Ovary (tissue), 10 donors: ENCODE measurements at places on chromosomes 13 and 19. TPM values are rescaled to one million over a fixed set of nuclear protein-coding genes. Genes with fewer than 3 reads are reported as not detected.

- H3K27ac ChIP-seq, result no peak overlapping the region
- peaks cover 4% of the 10 kb centered on the region for H3K4me1 ChIP-seq
- no peaks in the 10 kb centered on the region for H3K27me3 ChIP-seq
These were observed 118.3 kb downstream of the LHFPL6 start for GRCh38 chr13:39484506-39485313.

DNA sequence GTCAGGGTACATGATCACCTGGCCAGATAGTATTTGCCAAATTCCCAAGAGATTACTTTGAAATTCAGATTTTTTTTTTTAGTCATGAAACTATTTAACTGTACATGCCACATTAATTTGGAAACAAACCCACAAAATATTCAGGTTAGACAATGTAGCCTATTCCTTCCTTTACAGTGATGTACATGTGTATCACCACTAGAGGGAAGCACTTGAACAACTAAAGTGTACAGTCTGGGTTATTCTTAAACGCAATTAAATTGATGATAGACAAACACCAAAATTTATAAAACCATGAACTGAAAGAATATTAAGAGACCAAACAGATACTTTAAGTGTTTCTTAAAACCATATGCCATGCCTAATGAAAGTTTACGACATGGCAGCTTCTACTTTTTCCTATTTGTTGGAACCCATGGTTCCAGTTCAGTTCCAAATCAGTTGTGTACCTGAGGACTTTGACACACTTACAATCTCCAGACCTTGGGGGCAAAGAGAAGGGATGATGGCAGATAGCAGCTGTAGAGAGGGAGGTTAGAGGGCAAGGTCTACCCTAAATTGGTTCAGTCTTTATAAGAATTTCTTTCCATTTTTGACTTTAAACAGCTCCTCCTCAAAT is 52.8 kb downstream of the TNFSF13B start:
- no peaks in the 10 kb centered on the region for H3K36me3 ChIP-seq
- H3K4me3 ChIP-seq, result no peak overlapping the region
- DNase-seq, result no peak
- no peaks in the 10 kb centered on the region for H3K4me1 ChIP-seq
- no peaks in the 10 kb centered on the region for H3K27me3 ChIP-seq

DNA sequence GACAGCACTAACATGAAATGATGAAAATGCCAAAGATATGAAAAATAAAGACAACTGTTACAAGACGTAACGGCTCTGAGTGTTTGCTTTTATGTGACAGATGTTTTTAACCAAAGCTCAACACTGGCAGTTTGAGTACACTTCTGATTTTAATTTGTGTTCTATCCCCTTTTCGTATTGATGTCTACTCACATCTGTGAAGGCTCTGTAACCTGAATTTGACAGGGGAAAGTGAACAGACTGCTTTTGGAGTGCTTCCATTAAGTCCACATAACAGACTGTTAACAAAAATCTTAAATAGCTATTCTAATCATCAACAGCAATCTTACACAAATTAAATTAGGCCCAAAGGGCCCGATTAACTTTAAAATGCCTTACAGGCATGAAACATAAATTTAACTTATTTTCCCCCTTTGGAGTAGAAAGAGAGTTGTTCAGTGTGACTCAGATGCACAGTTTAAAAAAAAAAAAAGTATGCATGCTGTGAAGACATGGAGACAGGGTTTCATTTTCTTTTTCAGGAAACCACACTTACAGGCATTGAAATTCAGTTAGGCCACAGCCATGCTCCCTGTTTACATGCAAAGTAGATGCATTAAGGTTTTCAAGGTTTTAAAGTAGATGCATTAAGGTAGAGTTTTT is 16.3 kb upstream of the RNASEH2B start:
- no peaks in the 10 kb centered on the region for H3K36me3 ChIP-seq
- no peak for DNase-seq
- no peak overlapping the region for H3K4me3 ChIP-seq
- no peaks in the 10 kb centered on the region for H3K27me3 ChIP-seq
- no peak overlapping the region for H3K27ac ChIP-seq

DNA sequence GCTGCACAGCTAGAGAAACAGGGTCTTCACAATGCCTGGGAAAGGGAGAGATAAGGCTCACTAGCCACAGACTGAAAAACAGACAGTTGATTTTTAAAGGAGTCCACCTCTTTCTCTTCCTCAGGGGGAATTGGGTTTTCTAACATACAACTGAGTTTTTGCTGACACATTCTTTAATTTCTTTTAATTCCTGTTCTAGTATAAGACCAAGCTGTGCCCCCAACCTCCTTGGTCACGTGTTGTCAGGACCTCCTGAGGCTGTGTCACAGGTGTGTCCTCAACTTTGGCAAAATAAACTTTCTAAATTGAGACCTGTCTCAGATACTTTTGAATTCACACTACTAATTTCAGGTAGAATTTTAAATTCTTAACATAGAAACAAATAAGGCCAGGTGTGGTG is 12.1 kb upstream of the ZNF492 start:
- peak overlapping the region; percentile 86 for H3K27ac ChIP-seq
- peaks cover 23% of the 10 kb centered on the region for H3K4me1 ChIP-seq
- H3K4me3 ChIP-seq, result no peak overlapping the region
- H3K27me3 ChIP-seq, result no peaks in the 10 kb centered on the region

FLT1 gene
- total RNA-seq, result 7.6 TPM

- H3K27ac ChIP-seq, result no peak overlapping the region
- H3K27me3 ChIP-seq, result peaks cover 3% of the 10 kb centered on the region
- H3K36me3 ChIP-seq, result no peaks in the 10 kb centered on the region
- no peak for DNase-seq
- H3K4me3 ChIP-seq, result no peak overlapping the region
These were observed 729 bp upstream of the MADCAM1 start for GRCh38 chr19:495402-496111.

DNA sequence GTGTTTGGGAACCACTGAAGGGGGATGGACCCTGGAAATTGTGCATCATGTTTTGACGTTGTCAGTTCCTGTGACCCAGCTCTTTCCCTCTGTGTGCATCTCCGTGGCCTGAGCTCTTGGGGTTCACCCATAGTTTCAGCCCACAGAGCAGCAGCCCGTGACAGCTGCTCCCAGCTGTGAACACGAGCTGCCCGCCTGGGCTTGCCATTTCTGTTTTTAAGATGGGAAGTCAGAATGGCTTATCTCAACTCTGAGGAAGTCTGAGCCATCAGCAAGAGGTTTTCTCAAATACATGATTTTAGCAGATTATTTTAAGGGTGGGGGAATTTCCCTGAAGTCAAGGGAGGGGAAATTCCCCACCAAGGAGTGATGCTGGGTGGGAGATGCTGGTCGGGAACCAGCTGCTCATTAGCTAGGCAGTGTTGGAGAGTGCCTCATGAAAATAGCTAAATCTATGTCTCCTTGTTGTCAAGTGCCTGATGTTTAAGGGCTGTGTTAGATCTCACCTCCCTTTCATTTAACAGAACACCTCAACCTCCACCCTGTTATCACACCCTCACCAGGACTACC is 34.8 kb upstream of the C1QTNF9 start:
- no peaks in the 10 kb centered on the region for H3K27me3 ChIP-seq
- H3K36me3 ChIP-seq, result no peaks in the 10 kb centered on the region
- peaks cover 31% of the 10 kb centered on the region for H3K4me1 ChIP-seq
- H3K4me3 ChIP-seq, result no peak overlapping the region

GRCh38 chr13:105602956-105603670 is 932.3 kb downstream of the EFNB2 start:
- no peak for DNase-seq
- no peak overlapping the region for H3K27ac ChIP-seq
- H3K4me1 ChIP-seq, result no peaks in the 10 kb centered on the region
- no peaks in the 10 kb centered on the region for H3K27me3 ChIP-seq

- no peaks in the 10 kb centered on the region for H3K36me3 ChIP-seq
- no peaks in the 10 kb centered on the region for H3K4me1 ChIP-seq
- no peaks in the 10 kb centered on the region for H3K27me3 ChIP-seq
These were observed 7.5 kb downstream of the ARL11 start for GRCh38 chr13:49635599-49636433.

GRCh38 chr13:61824168-61824567 is 408.5 kb upstream of the PCDH20 start:
- no peak for DNase-seq
- no peak overlapping the region for H3K27ac ChIP-seq
- no peak overlapping the region for H3K4me3 ChIP-seq
- no peaks in the 10 kb centered on the region for H3K27me3 ChIP-seq
- H3K36me3 ChIP-seq, result no peaks in the 10 kb centered on the region

DNA sequence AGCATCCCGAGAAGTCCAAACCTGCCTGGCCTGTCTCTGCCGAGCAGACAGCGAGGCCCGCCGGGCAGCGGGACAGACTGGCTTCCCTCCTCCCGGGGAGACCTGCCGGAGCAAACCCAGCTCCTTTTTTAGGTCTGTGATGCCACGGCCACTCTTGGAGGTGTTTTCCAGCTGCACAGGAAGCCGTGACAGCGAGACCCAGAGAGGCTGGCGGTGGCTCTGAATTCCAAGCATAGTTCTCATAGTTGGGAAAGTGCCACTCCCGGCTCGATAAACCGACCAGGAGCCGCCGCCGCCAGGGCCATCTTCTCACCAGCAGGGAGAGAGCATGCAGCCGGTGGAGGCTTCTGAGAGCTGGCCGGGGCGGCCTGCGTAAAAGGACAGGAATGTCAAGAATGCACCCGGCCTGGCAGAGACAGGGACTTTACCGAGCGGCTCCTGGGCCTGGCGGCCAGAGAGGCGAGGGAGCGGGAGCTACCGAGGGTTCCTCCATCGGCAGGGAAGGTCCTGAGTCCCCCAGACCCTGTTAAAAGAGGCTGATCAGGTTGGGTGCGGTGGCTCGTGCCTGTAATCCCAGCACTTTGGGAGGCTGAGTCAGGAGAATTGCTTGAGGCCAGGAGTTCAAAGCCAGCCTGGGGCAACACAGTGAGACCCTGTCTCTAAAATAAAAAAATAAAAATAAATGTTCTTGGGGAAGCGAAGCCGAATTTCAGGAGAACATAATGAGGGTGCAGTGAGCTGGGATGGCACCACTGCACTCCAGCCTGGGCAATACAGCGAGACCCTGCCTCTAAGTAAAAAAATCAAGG is 64.9 kb downstream of the GADD45B start:
- peaks cover 13% of the 10 kb centered on the region for H3K4me1 ChIP-seq
- peak overlapping the region; percentile 54 for H3K27ac ChIP-seq
- H3K4me3 ChIP-seq, result peak overlapping the region; percentile 25
- peak; percentile 91 for DNase-seq

RUBCNL gene
- total RNA-seq, result 0.60 TPM

F2RL3 gene
- 1.2 TPM for total RNA-seq

CLC gene
- not detected for total RNA-seq

SERP2 gene
- 10.4 TPM for total RNA-seq

NDUFS7 gene
- total RNA-seq, result 79.9 TPM

DNA sequence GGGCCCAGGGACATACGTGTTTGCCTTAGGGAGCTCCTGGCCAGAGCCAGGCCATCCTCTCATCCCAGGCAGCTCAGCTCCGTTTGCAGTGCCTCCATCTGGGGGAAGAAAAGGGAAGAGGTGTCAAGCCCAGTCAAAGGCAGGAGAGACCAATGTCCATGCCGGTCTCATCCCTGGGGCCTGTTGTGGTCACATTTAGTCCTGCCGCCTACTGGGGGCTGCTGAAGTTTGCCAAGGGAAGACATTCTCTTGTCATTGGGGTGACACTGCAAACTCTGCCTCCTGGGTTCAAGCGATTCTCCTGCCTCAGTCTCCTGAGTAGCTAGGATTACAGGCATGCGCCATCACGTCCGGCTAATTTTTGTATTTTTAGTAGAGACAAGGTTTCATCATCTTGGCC is 195.2 kb downstream of the UQCRFS1 start:
- H3K4me3 ChIP-seq, result no peak overlapping the region
- H3K36me3 ChIP-seq, result no peaks in the 10 kb centered on the region
- no peaks in the 10 kb centered on the region for H3K4me1 ChIP-seq
- no peak overlapping the region for H3K27ac ChIP-seq
- DNase-seq, result no peak

ZNF541 gene
- total RNA-seq, result 2.5 TPM

- no peaks in the 10 kb centered on the region for H3K36me3 ChIP-seq
- H3K27me3 ChIP-seq, result no peaks in the 10 kb centered on the region
- no peaks in the 10 kb centered on the region for H3K4me1 ChIP-seq
- DNase-seq, result no peak
These were observed 704.1 kb downstream of the OLFM4 start for GRCh38 chr13:53732664-53733063.

- H3K4me1 ChIP-seq, result no peaks in the 10 kb centered on the region
- no peaks in the 10 kb centered on the region for H3K36me3 ChIP-seq
- no peak overlapping the region for H3K27ac ChIP-seq
- DNase-seq, result no peak
These were observed 77.9 kb upstream of the TEX29 start for GRCh38 chr13:111242585-111242984.

- H3K36me3 ChIP-seq, result no peaks in the 10 kb centered on the region
- no peaks in the 10 kb centered on the region for H3K4me1 ChIP-seq
- no peak within 1 kb of the TSS for H3K4me3 ChIP-seq
- no peaks in the 10 kb centered on the region for H3K27me3 ChIP-seq
- H3K27ac ChIP-seq, result no peak within 1 kb of the TSS
These were observed at the start of gene ZNF536 for GRCh38 chr19:30371960-30372824. ZNF536 (plus strand) TSS chr19:30372384; CDS start chr19:30443563, 71,179 bp downstream.

SIGLEC10 gene
- 9.4 TPM for total RNA-seq

GRCh38 chr19:3162418-3163229 is 15.9 kb upstream of the S1PR4 start:
- no peaks in the 10 kb centered on the region for H3K27me3 ChIP-seq
- peaks cover 2% of the 10 kb centered on the region for H3K4me1 ChIP-seq

SLC17A7 gene
- 0.31 TPM for total RNA-seq

GRCh38 chr19:42345191-42345812 is 19.9 kb downstream of the MEGF8 start:
- no peaks in the 10 kb centered on the region for H3K4me1 ChIP-seq
- H3K27ac ChIP-seq, result no peak overlapping the region
- H3K4me3 ChIP-seq, result no peak overlapping the region
- H3K36me3 ChIP-seq, result no peaks in the 10 kb centered on the region
- H3K27me3 ChIP-seq, result no peaks in the 10 kb centered on the region
- no peak for DNase-seq

GRCh38 chr13:81907787-81908372 is 1567.0 kb upstream of the SPRY2 start:
- DNase-seq, result no peak
- no peak overlapping the region for H3K4me3 ChIP-seq
- no peaks in the 10 kb centered on the region for H3K36me3 ChIP-seq
- no peaks in the 10 kb centered on the region for H3K27me3 ChIP-seq
- H3K27ac ChIP-seq, result no peak overlapping the region

HIF3A gene
- 27.0 TPM for total RNA-seq

PLPPR3 gene
- total RNA-seq, result 0.36 TPM

DNA sequence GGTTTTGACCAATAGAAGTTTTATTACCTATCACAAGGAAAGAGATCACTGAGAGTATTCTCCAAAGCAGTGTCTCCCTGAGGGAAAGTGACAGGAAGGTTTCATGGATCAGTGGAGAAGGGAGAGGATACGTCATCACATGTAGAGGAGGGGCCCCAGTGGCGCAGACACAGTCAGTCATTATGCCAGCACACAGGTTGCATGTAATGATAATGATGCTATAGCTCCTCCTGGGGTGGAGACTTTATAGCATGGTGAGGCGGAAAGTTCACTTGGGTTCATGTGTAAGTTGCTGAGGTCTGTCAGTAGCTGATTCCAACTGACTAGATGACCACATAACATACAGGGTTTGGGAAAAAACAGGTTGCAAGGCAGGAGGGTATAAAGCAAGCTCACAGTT is 88.8 kb downstream of the FNDC3A start:
- H3K36me3 ChIP-seq, result no peaks in the 10 kb centered on the region
- peaks cover 2% of the 10 kb centered on the region for H3K4me1 ChIP-seq
- no peak overlapping the region for H3K27ac ChIP-seq
